ENCODE measurements at places on chromosomes 1 and 21.

DNA sequence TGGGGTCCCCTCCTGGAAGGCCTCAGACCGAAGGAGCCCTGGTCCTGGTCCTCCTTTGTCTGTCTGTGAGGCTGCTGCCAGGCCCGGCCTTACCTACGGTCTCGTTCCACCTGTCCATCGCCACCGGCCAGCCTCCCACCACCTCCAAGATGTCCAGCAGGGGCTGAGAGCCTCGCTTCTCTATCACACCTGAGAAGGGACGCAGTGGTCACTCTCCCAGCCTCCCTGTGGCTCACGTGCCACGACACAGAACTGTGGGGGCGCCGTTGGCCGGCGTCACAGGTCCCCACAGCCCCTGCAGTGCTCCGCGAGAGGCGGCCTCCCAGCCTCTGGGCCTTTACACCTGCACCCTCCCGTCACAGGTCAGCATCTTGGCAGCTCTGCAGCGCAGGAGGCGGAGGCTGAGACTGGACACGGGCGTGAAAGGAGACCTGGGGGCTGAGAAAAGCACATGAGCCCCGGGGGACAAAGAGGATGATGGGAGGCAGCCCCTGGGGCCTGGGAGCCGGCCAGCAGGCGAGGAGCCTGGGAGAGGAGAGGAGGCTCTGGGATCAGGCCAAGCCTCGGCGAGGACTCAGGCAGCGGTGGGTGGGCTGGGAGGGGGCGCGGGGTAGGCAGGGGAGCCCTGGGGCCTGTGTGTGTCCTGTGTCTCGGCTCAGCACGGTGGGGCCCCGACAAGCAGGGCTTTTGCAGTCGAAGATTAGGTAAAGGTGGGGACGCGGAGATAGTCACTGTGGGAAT is 20.5 kb downstream of the PRXL2B start:
- DNase-seq = no peak

GRCh38 chr1:203196371-203196770 is 9.9 kb upstream of the CHI3L1 start:
- DNase-seq = no peak

- DNase-seq = peak; percentile 98
These were observed 4.2 kb downstream of the TFAP2E start for GRCh38 chr1:35577071-35577998.

DNA sequence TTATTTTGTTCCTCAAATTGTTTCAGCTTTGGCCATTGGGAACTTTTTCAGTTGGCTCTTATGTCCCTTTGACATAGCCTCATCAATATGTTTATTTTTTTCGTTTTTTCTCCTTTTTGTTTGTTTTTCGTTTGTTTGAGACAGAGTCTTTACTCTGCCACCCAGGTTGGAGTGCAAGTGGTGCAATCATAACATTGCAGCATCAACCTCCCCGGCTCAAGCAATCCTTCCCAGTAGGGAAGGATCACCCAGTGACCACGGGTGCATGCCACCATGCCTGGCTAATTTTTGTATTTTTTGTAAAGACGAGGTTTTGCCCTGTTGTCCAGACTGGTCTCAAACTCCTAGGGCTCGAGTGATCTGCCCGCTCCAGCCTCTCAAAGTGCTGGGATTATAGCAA is 8.1 kb downstream of the POLR3GL start:
- no peak for DNase-seq

DNA sequence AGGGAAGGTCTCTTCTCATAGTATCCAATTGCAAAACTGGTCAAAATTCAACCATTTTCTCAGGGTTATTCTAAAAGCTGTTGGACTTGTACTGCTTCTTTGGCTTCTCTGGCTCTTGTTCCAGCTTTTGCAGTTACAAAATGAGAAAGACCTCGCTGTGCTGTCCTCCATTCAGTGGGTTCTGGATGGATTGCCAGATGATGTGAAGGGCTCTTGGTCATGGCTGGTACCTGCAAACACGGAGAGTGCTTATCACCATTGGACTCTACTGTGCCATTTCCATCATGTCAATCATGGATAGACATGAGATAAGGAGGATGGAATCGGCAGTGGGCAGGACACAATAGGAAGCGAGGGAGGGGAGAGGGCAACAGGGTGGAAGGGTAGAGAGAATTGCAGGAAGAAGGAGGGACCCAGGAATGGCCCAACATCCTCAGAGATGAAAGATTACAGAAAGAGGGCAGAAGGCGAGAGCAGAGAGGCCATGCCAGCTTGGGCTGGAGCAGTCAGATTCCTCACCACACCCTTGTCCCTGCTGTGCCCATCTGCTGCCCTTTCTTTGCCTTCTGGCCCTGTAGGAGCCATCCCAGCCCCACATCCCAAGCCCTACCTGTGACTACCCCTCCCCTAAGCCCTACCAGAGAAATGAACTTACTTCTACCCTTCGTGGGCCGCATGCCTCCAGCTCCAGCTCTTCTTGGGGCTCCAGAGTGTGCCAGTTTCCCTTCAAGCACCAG is 70.3 kb downstream of the HIVEP3 start:
- no peak for DNase-seq

DNA sequence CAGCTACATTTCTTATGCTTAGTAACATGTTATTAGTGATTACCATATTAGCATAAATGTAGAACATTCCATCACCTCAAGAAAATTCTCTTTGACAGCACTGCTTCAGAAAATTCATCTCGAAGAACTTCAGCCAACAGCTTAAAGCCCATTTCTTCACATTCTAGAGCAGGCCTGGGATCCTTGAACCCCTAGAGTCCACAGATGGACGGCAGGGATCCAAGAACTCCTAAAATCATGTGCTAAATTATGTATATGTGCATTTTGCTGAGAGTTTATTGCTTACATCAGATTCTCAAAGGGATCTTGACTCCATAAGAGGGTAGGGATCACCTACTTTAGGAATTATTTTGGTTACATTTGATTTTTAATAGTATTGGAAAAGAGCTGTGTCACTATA is 76.2 kb upstream of the TEKT2 start:
- DNase-seq = no peak

DNA sequence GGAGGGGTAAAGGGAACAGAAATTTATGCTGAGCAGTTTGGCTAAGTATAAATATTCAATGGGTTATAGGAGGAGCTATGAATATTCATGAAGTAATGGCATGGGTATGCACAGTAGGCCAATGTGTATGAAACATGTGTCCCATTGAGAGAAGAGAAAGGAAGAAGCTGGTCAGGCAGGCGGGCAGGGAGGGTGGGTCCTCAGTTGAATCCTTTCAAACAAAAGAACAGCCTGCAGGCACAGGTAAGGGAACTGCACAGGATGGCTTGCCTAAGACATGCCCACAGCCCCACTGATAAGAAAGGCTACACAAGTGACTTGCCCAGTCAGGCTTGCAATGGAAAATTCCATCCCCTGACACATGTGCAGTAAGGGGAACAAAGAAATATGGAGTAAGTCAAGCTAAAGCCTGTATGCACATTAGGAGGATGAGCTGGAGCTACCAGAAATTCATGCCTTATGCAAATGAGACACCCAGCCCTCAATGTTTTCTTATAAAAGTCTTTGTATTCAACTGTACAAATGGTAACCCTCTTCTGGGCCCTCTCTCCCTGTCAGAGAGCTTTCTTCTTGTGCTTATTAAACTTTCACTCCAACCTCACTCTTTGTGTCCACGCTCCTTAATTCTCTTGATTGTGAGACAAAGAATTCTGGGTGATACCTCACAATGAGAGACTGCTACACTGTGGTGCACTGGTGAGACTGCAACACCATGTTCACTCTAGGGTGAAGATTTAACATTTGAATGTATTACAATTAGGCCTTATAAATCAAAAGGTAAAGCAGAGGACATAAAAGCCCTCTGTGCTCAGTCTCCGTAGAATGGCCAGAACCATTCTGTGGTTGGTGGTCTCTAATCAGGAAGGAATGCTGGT is 96.5 kb downstream of the ATP1B1 start:
- DNase-seq = no peak

- DNase-seq = no peak
These were observed 30.4 kb downstream of the ZNF281 start for GRCh38 chr1:200379432-200379757.

GRCh38 chr1:115052454-115053083 is 22.9 kb downstream of the TSHB start:
- peak; percentile 38 for DNase-seq

GRCh38 chr21:29305561-29305960 is 6.8 kb downstream of the BACH1 start:
- no peak for DNase-seq

DNA sequence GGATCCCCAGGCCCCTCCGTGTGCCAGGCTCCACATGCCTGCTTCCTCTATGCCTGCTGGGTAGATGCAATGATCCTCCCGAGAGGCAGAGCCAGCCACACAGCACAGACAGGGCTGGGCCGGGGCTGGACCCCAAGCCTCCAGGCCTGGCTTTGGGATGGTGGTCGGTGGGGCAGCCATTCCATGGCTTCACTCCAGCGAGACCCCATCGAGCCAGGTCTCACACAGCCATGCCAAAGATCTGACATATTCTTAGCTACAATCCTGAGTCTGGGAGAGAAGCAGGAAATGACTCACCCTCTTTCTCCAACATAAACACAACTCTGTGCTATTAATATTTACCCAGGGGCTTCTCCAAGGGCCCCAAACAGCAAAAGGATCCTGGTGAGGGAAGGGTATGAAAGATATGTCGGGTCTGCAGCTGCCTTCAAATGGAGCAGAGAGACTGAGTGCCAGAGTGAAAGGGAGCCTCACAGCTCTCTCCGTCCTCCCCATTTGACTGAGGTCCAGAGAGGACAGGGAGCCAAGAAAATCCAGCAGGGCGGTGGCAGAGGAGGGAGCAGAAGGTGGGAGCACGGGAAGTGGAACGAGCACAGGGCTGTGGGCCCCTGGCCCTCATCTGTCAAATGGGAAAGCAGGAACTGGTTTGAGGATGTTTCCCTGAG is 639.5 kb downstream of the MATN1 start:
- DNase-seq = no peak

Data from common myeloid progenitor, CD34-positive (primary cell).